ENCODE measurements at places on chromosomes 3 and 15.

DNA sequence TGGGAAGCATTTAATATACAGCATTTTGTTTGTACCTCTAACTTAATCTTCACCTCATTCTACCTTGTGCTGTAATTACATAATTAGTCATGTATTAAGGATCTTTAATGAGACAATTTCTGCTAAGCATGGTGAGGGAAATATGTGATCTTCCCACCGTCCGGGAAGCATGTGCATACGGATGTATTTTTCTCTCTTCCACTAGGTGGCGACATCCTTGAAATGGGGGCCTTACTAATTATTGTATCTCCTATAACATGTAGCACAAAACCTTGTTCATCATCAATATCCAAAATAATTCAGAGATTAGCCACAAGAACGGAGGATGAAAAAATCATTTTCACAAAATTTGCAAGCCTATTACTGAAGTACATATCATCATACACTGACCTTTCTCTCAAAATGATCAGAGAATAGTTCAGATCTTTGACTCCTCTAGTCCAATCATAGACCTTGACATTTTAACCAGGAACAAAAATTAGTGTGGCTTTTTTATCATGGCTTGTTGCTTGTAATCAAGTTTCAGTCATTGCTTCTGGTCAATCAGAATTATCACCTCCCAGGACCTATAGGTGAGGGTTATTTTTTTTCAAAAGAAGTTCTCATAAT, 148.9 kb upstream of the GBE1 start:
- DNase-seq: peak; percentile 48

- peak; percentile 5 for DNase-seq
Measured at GRCh38 chr3:114144909-114145688, 33.8 kb downstream of the DRD3 start.

GRCh38 chr3:40768046-40768445, 243.3 kb downstream of the ZNF621 start:
- DNase-seq: no peak

GRCh38 chr3:48238531-48239085, 2.3 kb upstream of the ZNF589 start:
- DNase-seq: no peak

DNA sequence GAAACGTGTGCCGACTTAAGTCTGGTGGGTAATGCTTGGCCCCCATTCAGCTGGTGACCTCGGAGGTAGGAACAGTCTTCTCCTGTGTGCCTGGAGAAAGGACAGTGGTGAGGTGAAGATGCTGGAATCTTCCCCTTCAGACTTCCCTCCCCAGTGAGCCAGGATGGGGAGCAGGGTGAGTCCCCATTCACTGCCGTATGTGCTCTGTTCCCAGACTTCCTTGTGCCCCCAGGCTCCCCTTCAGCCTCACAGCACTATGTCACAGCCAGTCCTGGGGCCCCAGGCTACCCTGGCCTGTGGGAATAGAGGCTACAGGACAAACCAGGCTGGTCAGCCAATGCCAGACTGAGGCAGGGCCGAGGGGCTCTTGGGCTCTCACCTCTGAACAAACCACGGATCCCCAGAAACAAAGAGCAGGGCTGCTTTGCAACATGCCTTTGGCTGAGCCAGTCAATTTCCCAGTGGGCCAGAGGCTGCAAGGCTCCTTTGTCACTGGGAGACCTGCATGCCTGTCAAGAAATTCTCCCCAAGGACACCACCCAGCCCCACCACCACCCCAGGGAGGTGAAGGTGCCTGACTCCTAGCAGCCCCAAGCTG, 31.8 kb upstream of the HHATL start:
- DNase-seq: no peak

- peak; percentile 71 for DNase-seq
Measured at GRCh38 chr3:3632449-3632848, 166.8 kb upstream of the LRRN1 start.

All from suppressor macrophage (primary cell).